Colonic mucosa (tissue), 4 donors: ENCODE measurements at places on chromosomes 2 and 18.

- peak; percentile 67 for DNase-seq
Measured at GRCh38 chr18:23998820-23999219, 15.7 kb upstream of the TTC39C start.

GRCh38 chr2:237118025-237118424 lies 32.3 kb downstream of the COPS8 start:
- DNase-seq: no peak

DNA sequence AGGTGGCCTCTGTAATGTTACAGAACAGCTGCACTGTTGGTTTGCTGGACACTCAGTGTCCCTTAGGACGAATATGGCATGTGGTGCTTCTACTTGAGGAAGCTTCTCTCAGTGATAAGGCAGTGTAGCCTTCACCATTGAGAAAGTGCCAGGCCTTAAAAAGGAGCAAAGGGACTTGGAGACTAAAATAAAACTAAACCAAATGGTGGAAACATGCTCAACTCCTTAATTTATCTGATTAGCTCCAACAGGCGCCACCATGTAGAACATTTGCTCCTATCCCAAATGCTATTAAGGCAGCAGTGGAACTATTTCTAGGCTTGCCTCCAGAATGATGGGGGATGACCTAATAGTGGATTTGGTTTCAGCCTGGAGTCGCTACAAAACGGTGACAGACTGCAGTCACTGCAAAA lies 77.5 kb upstream of the MYL1 start:
- no peak for DNase-seq

GRCh38 chr18:5463831-5464230 lies 80.0 kb downstream of the EPB41L3 start:
- DNase-seq: no peak

GRCh38 chr2:108448678-108449409 lies at the start of gene GCC2:
Gene GCC2 (plus strand): TSS chr2:108449206. CDS start chr2:108449275, 69 bp downstream.
- DNase-seq: peak; percentile 98

DNA sequence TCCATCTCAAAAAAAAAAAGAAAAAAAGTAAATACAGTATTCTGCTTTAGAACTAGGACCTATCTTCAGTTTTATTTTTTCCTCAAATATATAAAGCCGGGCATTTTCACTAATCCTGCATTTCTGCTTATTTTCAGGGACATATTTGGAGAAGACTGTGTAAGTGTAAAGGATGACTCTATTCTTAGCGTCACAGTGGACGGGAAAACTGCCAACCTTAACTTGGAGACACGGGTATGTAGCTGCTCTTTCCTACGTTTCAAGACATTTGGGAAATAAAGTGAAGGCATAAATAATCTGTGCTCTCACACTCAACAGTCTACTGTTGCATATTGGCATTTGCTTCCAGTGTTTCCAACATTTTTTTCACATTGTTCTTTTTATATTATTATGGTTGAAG lies 3.1 kb upstream of the IAH1 start:
- DNase-seq: no peak

DNA sequence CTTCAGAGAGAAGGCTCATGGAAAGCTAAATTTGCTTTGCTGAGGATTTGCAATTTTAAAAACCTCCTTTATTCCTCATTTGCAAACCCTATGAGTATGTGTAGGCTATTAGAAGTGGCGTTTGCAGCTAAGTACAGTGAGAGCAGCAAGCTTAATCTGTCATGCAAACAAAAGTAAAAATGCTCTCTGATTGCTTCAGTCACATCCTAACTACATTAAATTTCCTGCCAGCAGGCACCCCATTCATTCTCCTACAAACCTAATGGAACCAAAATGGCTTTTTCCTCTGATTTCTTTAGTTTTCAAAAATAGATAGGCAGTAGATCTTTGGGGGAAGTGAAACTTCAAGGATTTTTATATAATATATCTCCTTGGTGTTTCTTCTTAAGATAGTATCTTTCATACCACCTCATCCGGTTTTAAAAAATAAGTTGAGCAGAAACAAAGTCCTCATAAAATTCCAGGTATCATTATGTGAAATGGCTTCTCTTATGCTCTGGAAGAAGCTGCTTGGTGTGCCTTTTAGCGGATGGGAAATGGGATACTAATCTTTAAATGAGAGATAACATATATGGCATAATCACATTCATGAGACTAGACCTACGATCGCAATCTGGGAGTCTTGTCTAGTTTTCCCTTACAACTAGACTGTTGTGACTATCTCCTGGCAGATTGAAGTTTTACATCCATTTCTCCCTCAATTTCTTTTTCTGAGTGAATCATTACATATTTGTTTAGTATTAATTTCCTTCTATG lies 49.1 kb downstream of the CLIP4 start:
- no peak for DNase-seq

DNA sequence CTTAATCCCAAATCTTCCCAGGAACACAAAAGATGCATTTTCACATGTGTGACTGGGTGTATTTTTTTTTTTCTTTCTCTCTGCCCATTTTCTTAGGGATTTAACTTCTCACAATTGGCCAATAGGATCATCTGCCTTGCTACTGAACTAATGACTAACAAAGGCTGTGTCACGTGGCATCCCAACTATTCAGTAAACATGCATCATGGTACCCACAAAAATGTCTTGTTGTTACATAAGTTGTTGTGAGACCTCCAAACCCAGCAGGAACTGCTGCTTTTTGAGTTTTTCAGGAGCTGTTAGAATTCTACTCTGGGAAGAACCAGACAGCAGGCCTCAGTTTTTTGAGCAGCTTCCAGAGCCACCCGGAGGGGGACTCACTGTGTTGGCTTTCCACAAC lies 31.9 kb downstream of the GAD1 start:
- no peak for DNase-seq

DNA sequence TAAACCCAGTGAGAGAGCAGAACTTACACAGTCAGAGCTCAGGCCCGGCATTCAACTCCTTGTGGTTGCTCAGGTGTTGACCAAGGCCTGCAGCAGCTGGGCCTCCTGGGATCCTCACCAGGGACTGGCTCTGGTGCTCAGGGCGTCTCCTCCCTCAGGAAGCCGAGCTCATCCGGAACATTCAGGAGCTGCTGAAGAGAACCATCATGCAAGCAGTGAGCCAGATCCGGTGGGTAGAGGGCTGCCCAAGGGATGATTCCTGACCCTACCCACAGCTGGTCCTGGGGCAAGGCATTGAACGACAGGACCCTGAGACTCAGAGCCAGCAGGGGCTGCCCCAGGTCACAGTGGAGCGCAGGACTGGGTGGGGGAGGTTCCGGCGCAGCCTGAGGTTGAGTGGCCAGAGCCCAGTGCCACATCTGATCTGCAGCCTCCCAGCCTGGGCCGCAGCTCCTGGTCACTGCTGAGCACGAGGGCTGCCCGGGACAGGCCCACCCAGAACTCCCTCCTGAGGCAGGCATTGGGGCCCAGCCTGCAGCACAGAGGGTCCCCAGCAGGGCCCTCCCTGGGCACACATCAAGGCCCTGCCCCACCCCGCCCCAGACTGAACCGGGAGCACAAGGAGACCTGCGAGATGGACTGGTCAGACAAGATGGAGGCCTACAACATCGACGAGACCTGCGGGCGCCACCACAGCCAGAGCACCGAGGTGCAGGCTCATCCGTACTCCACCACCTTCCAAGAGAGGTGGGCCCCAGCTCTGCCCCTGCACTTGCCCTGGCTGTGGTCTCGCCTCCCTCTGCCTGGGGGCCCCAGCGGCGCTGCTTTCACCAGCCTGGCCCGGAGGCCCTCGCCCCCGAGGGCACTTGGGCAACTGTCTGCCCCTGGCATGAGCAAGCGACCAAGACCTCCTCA lies 2.4 kb downstream of the TEKT4 start:
- DNase-seq: no peak

GRCh38 chr18:10258836-10259474 lies 195.5 kb upstream of the APCDD1 start:
- DNase-seq: no peak

GRCh38 chr18:79989195-79989497 lies 783 bp upstream of the TXNL4A start:
- DNase-seq: no peak

DNA sequence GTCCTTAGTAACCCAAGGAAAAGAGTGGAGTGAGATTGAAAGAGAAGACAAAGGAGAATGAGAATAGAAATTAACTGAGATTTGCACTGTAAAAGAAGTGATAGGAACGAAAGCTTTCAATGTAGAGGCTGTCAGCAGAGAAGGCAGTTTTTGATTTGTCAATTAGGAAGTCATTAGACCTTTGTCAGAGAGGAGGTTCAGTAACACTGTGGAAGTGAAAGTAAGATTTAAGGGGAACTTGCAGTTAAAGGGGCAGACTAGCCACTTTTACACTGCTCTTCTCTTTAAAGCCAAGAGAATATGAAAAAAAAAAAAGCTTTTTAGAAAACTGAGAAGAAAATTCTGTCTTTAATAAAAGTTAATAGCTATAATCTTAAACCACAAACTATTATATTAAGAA lies 11.5 kb upstream of the KYNU start:
- DNase-seq: no peak

GRCh38 chr2:172089633-172090032 lies 4.3 kb downstream of the DLX1 start:
- no peak for DNase-seq

DNA sequence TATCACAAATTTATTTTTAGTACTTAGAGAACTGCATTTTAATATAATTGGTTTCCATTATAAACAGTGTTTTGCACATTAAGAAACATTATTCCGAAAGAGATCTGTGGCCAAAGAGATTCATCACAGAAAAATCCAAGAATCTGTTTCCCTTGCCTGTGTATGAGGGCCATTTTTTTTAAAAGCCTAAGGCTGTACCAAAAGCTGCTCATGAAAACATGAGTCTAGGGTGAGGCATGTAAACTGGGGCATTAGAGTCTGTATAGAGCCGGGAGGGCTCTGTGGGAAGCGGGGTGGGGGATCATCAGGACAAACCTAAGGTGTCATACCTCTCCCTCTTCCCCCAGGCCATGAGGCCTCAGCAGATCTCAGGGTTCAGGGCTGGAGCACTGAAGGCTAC lies 223.8 kb downstream of the FBXO15 start:
- DNase-seq: no peak

DNA sequence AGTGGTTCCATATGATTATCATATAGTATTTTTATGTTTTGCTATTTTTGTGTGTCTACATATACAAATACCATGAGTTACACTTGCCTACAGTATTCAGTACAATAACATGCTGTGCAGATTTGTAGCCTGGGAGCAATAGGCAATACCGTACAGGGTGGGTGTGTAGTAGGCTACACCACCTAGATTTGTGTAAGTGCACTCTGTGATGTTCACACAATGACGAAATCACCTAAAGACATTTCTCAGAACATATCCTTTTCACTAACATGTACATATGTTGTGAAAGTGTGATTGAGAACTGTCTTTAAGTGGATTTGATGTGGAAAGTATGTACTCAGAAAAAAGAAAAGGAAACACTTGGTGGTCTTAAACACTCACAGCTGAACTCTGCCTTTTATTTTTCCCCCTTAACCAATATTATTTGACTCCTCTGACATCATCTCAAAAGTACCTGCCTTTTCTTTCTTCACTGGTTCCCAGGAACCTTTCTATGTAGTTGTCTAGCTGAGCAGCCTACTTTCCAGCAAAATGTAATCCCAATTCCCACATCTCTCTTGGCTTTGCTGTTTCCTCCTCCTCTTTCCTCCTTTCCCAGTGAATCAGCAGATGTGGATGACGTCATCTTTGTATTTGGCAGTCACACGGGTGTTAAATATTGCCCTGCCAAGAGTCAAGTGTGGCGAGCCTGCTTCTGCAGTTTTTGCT lies 47.7 kb downstream of the OSBPL6 start:
- peak; percentile 54 for DNase-seq

GRCh38 chr18:37577051-37577611 lies 11.5 kb upstream of the CELF4 start:
- DNase-seq: no peak

GRCh38 chr2:101577173-101577572 lies 102.3 kb upstream of the RFX8 start:
- no peak for DNase-seq
